ENCODE measurements at places on chromosomes 7 and 10.

GRCh38 chr10:33290321-33291052, 44.0 kb downstream of the NRP1 start:
- DNase-seq = no peak

DNA sequence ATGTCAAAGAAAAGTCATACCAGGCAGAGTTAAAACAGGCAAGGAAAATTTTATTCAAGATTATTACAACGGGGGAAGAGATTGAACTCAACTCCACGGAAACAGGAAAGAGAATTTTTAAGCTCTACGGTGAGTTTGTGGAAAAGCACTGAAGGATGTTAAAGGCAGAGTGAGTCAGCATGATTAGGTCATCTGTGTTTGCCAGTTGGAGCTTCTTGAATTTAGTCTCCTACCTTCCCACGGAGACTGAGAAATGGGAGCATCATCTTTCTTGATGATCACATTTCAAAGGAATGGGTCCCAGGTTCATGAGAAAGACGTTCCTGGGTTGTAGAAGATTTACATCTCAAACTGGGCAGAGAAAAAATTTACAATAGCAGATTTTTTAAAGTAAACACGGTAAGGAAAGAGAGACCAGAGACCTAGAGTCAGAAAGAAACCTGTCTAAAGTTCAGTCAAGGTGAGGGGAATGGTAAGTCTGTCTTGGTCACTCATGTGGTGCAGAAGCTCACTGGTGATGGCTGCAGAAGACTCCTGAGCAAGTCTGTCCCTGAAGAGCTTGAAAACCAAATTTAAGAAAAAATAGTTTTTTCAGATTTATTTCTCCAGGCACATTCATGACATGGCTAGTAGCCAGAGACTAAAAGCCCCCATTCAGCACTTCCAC, 516.9 kb upstream of the LRRN3 start:
- no peak for DNase-seq

DNA sequence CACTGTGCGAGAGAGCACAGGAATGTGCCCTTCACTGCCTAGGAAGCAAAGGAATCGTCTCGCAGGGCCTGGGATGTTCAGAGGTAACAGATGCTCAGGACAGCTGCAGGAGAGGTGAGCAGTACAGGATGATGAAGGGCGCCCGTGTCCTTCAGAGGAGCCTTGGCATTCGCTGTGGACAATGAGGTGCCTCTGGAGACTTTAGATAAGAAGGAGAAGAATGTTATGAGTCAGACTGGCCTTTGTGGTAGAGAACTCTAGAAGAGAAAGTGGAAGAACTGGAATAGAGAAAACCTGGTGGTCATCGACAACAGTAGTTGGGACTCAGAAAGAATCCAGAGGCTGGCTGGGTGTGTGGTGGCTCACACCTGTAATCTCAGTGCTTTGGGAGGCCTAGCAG, 64.4 kb upstream of the LEP start:
- no peak for DNase-seq

GRCh38 chr7:72492461-72493065, 80.4 kb upstream of the CALN1 start:
- no peak for DNase-seq

DNA sequence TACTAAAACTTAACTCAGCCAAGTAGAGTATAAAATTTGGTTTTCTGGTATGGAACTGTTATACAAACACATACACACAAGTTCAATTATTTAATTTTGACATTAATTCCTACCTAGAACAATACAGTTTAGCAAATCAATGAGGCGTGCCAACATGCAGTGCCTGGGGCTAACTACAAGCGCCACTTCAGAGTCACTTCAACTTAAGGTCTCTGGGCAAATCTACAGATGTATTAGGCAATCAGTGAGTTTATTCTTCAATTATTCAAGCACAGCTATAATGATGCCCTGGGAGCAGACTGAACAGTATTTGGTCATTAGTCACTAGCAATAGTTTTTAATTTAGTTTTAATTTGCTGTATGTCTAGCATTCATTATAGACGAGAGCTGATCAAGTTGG, 51.6 kb downstream of the HIBADH start:
- no peak for DNase-seq

GRCh38 chr7:32869716-32870115, 21.8 kb downstream of the KBTBD2 start:
- no peak for DNase-seq

Measured in T-helper 9 cell (primary cell).